ENCODE measurements at places on chromosomes 4 and X. TPM values are rescaled to one million over a fixed set of nuclear protein-coding genes. Genes with fewer than 3 reads are reported as not detected.

EIF1AX gene
- 56.8 TPM for total RNA-seq

PRDM8 gene
- 0.66 TPM for total RNA-seq

DNA sequence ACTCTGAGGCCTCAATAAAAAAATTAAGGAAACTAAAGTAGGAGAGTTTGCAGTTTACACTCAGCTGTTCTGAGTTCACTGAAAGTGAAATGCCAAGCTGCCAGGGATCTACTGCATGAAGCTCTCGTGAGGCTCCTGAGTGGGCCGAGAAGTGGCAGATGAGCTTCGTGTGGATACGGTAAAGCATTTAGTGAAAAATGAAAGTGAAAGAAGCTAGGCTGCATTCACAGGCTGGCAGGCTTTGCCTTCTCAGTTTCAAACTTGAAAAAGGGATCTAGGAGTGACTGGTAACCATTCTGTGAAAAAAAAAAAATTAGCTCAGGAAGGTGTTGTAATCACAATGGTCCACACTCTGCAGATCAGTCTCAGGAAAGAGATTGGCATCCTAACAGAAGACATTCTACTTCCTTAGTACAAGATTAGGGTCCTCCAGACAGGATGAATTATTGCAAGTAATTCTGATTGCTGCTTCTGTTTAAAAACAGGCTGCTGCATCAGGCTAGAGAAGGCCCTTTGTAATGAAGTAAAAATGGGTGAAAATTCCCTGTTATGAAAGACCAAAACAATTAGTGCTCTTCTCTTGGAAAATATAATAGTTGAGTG is 679.9 kb downstream of the RPA4 start:
- peak; percentile 16 for DNase-seq

- DNase-seq, result no peak
These were observed 58.3 kb upstream of the RAP1GDS1 start for GRCh38 chr4:98202907-98203306.

GRCh38 chr4:165369522-165369921 is 9.3 kb upstream of the CPE start:
- DNase-seq, result no peak
